ENCODE measurements at places on chromosomes 3 and 15. TPM values are rescaled to one million over a fixed set of nuclear protein-coding genes. Genes with fewer than 3 reads are reported as not detected.

LIPH gene
- total RNA-seq, result 0.63 TPM

CPA3 gene
- total RNA-seq, result 2.3 TPM

GRCh38 chr3:49647741-49648140 is 26.4 kb upstream of the APEH start:
- no peak for DNase-seq

IL5RA gene
- total RNA-seq, result 0.60 TPM

TM6SF1 gene
- total RNA-seq, result 0.66 TPM

ZMAT3 gene
- 19.3 TPM for total RNA-seq

CCR9 gene
- total RNA-seq, result 8.1 TPM

GRCh38 chr15:63995789-63996188 is 50.5 kb downstream of the DAPK2 start:
- DNase-seq, result no peak

DNA sequence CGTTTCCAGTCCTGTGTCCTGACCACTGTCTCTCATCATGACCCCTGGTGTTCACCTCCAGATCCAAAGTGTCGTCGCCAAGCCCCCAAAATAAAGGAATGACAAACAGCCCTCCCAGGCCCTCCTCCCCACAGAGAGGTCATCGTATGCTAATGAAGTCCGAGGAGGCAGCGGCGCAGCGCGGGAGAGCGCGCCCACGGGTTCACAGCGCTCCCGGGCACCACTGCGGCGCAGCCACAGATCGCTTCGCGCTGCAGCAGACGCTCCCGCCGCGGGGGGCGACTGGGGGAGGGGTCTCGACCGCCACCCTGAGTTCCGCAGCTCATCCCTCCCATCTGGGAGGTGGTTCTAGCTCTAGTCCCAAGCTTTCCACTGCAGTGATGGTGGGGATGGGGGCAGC is 1.3 kb downstream of the DGKG start:
- no peak for DNase-seq

GRCh38 chr3:197791892-197792647 is 1.0 kb downstream of the LRCH3 start:
- peak; percentile 53 for DNase-seq

FMN1 gene
- 15.7 TPM for total RNA-seq

DNA sequence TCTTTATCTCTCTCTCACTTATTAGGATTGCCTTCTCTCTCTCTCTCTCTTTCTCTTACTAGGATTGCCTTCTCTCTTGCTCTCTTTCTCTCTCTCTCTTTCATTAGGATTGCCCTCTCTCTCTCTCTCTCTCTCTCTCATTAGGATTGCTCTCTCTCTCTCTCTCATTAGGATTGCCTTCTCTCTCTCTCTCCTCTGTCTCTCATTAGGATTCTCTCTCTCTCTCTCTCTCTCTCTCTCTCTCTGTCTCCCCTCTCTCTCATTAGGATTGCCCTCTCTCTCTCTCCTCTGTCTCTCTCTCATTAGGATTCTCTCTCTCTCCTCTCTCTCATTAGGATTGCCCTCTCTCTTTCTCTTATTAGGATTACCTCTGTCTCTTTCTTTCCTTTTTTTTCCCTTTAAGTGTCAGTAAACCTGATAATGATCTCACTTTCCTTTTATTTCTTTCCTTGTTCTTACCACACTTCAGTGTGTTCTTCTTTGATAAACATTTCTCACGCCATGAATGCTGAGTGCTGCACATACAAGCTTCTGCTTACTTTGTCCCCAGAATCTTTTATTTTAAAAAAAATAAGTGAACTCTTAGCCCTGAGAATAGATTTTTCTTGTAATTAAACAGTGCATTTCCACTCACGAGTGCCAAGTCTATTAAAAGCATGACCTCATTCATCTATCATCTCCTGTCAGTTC is 243.4 kb upstream of the TBC1D5 start:
- DNase-seq, result no peak

GRCh38 chr3:81728766-81729544 is 32.5 kb downstream of the GBE1 start:
- no peak for DNase-seq

- no peak for DNase-seq
These were observed 678.1 kb upstream of the DPPA4 start for GRCh38 chr3:110015231-110015963.

DNA sequence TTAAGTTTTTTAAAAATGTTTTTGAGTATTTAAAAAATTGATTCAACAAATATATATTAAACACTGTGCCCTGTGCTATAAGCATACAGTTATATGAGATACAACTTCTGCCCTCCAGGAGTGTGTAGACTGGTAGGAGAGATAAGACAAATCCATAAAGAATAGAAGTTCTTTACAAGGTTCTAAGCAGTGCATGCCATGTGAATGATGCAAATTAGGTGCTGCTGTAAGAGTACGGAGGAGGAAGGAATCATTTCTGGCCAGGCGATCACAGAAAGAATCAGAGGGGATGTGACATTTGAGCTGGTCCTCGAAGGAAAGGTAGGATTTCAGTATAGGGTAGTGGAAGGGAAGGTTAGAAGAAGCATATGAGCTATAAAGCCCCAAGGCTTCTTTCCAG is 14.0 kb downstream of the MAPKBP1 start:
- DNase-seq, result no peak

DNA sequence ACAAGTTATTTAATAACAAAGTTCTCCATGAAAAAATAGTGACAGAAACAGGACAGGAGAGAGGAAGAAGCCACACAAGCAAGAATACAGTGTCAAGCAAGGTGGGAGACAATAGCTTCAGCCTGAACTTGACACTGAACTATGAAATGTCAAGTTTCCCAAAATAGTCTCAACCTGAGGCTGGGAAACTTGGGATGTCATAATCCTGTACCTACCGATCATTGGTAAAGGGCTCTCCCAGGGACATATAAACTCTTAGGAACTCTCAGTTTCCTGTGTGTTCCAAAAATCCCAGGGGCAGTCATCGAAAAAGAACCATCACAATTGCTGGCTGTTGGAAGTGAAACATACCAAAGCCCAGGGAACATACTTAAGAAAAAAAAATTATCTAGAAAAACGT is 211.6 kb downstream of the P3H2 start:
- no peak for DNase-seq

GUCA1C gene
- not detected for total RNA-seq
